Sigmoid colon (tissue), 7 donors: ENCODE measurements at places on chromosomes 7 and 10.

DNA sequence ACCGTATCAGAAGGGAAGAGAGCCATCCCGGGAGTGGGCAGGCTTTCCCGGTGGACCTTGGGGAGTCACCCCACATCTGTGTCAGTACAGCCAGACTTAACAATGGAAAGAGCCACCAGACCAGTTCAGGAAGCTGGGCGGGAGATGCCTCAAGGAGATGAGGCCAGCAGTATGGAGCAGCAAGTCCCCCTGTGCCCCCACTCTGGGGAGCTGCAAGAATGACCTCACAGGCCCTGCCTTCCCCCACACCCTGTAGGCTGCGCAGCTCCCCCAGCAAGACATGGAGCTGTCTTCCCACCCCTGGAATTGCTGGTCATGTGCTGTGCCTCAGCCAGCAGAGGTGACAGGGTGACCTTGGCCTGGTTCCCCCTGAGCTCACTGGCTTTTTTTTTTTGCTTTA, 76.8 kb upstream of the INSIG1 start:
- DNase-seq, result peak; percentile 36

- no peak for DNase-seq
Observed at GRCh38 chr7:80414331-80414730, 97.5 kb downstream of the GNAT3 start.

DNA sequence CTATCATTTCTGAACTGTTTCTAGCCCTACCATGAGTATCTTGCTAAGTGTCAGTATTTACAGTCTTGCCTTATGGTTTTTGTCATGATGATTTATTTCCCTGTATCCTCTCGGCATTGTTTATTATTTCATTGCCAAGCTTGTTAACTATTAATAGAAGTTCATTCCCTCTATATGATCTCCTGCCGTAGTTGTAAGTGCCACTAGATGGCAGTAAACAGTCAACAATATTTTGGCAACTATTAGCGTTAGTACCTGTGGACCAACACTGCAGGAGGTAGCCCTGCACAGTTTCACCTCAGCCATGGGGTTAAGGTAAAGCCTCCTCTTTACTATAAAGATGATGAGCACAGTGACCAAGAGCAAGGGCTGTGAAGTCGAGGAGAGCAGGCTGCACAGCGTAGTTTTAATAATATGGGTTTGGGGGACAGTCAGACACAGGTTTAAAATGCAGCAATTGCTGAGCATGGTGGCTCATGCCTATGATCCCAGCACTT, 26.1 kb upstream of the CCNJ start:
- no peak for DNase-seq

DNA sequence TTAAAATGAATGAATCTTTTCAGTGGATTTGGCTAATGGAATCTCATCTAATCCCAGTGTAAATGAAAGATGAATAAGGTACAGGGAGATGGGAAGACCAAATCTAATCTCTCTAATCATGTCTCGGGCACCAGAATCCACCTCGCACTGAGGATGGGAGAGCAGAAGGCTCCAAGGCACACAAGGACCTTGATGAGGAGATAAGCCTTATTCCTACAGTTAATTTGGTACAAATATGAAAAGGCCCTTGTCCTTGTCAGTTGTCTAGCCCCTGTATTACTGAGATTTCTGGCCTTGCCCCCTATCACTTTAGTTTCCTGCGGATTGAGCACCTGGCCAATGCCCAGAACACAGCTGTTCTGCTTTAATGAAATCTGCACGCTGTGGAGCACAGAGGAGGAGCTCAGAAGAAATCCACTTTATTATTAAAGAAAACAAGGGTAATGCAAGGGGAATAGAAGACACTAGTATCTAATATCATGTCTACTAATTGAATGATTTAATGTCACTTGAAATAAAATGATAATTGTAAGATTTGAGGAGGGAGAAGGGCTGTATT, 321.4 kb upstream of the HGF start:
- no peak for DNase-seq

DNA sequence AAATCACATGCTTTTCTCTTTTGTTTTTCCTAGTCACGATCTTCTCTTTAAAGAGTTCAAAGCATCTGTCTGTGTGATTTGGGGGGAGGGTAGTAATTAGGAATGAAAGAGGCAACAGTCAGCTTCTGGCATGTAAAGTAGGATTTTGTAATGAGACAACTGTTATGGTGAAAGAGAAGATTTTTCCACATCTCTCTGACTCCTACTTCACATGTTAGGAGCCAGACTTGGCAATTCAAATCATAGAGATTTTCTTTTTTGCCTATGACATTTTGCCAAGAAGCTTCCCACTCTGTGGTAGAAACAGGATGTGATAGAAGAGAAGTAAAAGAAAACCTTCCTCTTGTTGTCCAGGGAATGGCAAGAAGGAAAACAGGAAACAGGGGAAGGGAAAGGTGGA, 38.3 kb upstream of the KLHL7 start:
- DNase-seq, result no peak

GRCh38 chr10:101956117-101956516, 99.9 kb downstream of the ARMH3 start:
- DNase-seq, result no peak

DNA sequence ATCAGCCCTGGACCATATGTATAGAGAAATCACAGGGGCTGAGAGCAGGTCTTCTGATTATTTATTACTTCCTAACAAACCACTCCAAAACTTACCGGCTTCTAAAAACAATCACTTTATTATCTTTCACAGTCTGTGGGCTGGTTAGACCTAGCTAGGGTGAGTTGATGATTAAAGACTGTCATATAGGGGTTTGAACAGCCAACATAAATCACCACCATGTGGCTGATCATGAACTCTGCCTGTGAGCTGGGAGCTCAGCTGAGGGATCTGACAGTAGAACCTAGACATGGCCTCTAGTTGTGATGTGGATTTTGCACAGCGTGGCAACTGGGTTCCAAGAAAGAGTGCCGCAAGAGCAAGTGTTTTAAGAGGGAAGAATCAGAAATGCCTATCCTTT, 305.4 kb downstream of the CSTF2T start:
- no peak for DNase-seq

GRCh38 chr10:69655868-69656555, 26.0 kb downstream of the FAM241B start:
- no peak for DNase-seq

DNA sequence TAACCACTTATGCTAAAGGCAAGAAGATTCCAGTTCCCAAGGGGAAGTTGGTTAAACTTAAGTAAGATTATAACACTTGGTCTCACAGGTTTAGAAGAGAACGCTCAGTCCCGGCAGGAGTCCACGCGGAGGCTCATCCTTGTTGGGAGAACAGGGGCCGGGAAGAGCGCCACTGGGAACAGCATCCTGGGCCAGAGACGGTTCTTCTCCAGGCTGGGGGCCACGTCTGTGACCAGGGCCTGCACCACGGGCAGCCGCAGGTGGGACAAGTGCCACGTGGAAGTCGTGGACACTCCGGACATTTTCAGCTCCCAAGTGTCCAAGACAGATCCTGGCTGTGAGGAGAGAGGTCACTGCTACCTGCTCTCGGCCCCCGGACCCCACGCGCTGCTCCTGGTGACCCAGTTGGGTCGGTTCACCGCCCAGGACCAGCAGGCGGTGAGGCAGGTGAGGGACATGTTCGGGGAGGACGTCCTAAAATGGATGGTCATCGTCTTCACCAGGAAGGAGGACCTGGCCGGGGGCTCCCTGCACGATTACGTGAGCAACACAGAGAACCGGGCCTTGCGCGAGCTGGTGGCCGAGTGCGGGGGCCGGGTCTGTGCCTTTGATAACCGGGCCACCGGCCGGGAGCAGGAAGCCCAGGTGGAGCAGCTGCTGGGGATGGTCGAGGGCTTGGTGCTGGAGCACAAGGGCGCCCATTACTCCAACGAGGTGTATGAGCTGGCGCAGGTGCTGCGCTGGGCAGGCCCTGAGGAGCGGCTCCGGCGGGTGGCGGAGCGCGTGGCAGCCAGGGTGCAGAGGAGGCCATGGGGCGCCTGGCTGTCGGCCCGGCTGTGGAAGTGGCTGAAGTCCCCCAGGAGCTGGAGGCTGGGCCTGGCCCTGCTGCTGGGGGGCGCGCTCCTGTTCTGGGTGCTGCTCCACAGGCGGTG, 3.8 kb downstream of the GIMAP1 start:
- no peak for DNase-seq

DNA sequence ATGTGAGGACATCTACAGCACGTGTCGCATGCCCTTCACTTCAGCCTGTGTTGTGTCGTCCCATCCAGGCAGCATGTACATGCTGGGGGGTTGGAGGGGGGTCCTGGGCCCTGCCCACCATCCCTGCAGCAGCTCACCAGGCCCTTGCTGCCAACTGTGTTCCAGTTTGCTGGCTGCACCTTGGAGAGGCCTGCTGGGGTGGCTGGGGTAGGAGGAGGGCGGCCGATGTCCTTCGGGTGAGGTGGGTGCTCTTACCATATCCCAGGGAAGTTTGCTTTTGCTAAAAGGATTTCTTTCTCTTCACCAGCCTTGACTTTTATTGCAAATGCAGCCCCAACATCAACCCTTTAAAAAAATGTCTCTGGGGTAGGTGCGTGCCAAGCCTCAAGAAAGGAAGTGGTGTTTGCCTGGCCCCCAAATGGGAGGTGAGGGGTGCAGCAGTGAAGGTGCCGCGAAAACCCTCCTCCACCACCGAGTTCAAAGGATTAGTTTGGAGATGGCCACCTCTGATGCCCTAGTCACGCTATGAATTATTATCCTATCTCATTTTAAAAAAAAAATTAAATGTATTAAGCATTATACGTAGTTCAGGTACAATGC, 165.8 kb upstream of the KLF6 start:
- no peak for DNase-seq

GRCh38 chr7:91046322-91047089, 217.7 kb upstream of the FZD1 start:
- no peak for DNase-seq
